NCI-H2081 (cell line): ENCODE measurements at places on chromosomes 16 and 17.

- DNase-seq: peak; percentile 29
Observed at GRCh38 chr16:15950161-15950854, 892 bp downstream of the ABCC1 start.

DNA sequence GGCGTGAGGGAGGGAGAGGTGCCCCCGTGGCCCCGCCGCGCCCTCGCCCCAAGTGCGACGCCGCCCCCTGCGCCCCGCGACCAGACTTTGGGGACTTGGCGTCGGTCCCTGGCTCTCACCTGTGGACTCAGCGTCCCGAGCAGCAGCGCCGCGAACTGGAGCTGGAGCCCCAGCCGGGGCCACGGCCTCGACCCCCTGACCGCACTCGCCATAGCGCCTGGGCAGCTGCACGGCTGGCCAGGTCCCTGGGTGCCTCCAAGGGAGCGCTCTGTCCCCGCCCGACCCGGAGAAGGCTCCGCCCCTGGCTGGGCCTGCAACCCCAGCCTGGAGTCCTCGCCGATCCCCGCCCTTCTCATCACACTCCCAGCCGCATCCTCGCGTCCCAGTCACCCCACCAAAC is at the start of gene ERN2:
TSS of gene ERN2 (minus strand) at position 247 of the 400 bp plus-strand sequence. CDS start at position 212, 35 bp downstream.
- DNase-seq: no peak

GRCh38 chr16:2468233-2468724 is 2.8 kb upstream of the NTN3 start:
- DNase-seq: peak; percentile 90

DNA sequence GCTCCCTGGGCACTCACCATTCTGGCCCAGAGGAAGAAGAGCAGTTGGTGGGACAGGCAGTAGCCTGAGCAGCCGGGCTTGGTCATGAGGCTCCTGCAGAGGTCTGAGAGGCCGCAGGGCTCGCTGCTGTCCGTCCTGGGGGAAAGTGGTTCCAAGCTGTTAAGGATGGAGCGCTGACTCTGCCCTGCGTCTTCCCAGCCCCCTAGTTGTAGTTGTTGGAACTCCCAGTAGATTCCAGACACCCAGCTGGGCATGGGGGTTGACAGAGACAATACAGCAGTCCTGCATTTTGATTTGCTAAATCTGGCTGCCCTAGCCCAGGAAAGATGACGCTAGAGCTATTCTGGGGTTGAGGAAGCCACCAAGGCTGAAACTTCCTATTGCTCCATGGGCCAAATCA is 7.3 kb downstream of the C16orf89 start:
- DNase-seq: no peak

- DNase-seq: no peak
Observed at GRCh38 chr16:5010576-5011329, 23.0 kb downstream of the NAGPA start.
